PC-3 (cell line): ENCODE measurements at places on chromosomes 7 and 10. TPM values are rescaled to one million over a fixed set of nuclear protein-coding genes. Genes with fewer than 3 reads are reported as not detected.

DNA sequence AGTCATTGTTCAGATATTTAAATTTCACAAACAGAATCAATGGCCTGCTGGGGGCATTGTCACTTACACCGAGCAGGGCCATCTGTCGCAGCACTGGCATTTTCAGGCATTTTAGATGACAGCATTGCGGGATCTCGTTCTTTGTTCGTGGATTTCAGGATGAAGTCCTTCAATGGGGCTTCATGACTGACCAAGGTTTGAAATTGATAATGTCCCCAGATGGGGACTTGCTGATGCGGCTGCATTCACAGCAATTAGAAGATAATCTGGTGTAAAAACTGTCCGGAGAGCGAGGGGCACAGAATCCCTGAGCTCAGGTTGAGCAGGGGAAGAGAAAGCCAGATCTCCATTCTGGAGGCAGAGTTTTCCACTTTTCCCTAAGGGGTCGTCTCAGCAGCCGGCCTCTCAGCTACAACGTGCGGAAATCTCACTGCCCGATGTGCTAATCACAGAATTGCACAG, 1.9 kb upstream of the C7orf33 start:
- no peaks in the 10 kb centered on the region for H3K4me1 ChIP-seq
- no peaks in the 10 kb centered on the region for H3K36me3 ChIP-seq
- H3K27ac ChIP-seq: no peak overlapping the region
- H3K4me3 ChIP-seq: no peak overlapping the region

DNA sequence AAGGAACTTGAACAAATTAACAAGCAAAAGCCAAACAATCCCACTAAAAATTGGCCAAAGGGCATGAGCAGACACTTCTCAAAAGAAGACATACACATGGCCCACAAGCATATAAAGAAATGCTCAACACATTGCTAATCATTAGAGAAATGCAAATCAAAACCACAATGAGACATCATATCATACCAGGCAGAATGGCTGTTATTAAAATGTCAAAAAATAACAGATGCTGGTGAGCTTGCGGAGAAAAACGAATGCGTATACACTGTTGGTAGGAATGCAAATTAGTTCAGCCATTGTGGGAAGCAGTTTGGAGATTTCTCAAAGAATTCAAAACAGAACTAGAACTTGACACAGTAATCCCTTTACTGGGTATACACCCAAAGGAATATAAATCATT, 311.7 kb upstream of the HPS1 start:
- H3K27me3 ChIP-seq: peaks cover 7% of the 10 kb centered on the region
- H3K4me3 ChIP-seq: no peak overlapping the region
- H3K36me3 ChIP-seq: no peaks in the 10 kb centered on the region
- no peak overlapping the region for H3K27ac ChIP-seq
- no peaks in the 10 kb centered on the region for H3K4me1 ChIP-seq
- DNase-seq: no peak

GRCh38 chr7:39609113-39609934, 14.0 kb upstream of the RALA start:
- H3K4me1 ChIP-seq: peaks cover 25% of the 10 kb centered on the region
- DNase-seq: peak; percentile 30
- H3K36me3 ChIP-seq: no peaks in the 10 kb centered on the region
- H3K4me3 ChIP-seq: no peak overlapping the region
- no peaks in the 10 kb centered on the region for H3K27me3 ChIP-seq

DNA sequence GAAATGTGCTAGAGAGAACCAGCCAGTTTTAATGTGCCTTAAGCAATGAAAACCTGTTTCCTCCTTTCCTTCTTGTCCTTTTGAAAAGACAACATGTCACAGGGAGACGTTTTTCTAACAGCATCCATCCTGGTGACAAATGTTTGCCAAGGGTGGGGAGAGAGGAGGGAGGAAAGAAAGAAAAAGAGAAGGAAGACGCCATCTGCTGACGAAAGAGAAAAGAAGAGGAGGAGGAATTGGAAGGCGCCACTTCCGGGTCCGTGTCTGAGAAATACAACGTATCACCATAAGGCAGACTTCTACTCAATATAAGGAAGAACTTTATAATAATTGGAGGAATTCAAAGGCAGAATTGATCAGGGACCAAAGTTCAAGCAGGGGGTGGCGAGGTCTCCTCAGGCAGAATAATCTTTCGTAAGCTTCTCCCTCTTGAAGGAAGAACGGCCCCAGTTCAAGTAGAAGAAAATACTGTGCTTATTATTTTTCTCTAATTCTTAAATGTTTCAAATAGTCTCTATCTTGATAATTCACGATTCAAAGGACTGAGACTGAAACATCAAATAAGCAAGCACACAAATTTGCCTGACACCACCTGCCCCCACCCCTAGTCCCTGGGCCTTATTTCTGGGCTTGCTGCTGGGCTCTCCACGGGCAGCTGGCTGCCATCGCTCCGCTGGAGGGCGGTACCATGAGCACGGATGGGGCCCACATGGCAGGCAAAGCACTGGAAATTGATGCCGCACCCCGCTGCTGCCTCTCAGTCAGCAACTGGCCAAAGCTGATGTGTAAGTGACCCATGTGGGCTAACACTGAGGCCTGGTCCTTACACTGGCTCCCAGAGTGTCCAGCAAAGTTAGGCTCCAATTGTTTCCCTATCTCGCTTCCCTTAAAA, 273.7 kb upstream of the KLF14 start:
- H3K36me3 ChIP-seq: peaks cover 5% of the 10 kb centered on the region
- H3K4me3 ChIP-seq: no peak overlapping the region
- H3K27ac ChIP-seq: peak overlapping the region; percentile 74
- DNase-seq: peak; percentile 97

DNA sequence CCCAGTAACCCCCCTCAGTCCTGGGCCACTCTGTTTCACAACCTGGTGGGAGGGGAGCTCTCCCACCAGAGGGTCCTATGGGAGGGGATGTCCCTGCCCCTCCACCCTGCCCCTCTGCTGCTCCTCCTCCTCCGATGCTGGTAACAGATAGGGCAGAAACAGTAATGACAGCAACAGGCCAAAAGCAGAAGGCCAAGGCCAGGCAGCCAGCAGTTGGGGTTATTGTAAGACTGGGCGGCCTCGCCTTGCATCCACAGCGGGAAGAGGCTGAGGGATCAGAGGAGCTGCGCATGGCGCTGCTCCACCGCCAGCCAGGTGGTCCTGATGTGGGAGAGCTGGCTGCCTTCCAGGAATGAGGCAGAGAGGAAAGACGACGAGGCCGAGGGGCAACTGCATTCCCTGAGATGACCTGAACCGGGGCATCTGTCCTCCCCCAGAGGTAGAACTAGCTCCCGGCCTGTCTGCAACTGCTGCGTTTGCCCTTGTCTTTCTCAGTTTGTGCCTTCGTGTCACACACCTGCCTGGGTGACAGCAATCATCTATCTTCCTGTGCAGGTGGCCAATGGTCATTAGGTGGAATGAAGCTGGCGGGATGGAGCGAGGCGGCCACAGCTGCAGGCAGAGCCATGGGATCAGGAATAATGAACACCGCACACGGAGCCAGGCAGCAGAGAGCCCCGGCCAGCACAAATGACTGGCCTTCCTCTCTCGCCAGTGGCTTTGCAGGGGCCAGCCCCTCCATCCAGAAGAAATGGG, 54.0 kb upstream of the CACUL1 start:
- H3K27ac ChIP-seq: no peak overlapping the region
- no peaks in the 10 kb centered on the region for H3K36me3 ChIP-seq
- H3K27me3 ChIP-seq: no peaks in the 10 kb centered on the region
- H3K4me3 ChIP-seq: no peak overlapping the region

GRCh38 chr7:47720141-47720906, 138.4 kb upstream of the TNS3 start:
- DNase-seq: no peak
- H3K27ac ChIP-seq: no peak overlapping the region
- H3K4me3 ChIP-seq: no peak overlapping the region
- H3K4me1 ChIP-seq: peaks cover 13% of the 10 kb centered on the region

The DENND2A gene
- 8.9 and 10.6 TPM in 2 replicates for total RNA-seq
